Stimulated activated CD4-positive, alpha-beta T cell treated with anti-CD3 and anti-CD28 coated beads, Interleukin-1b, Interleukin-23, amount 100 ng/mL, for 4 hours (primary cell): ENCODE measurements at places on chromosomes 4 and X.

DNA sequence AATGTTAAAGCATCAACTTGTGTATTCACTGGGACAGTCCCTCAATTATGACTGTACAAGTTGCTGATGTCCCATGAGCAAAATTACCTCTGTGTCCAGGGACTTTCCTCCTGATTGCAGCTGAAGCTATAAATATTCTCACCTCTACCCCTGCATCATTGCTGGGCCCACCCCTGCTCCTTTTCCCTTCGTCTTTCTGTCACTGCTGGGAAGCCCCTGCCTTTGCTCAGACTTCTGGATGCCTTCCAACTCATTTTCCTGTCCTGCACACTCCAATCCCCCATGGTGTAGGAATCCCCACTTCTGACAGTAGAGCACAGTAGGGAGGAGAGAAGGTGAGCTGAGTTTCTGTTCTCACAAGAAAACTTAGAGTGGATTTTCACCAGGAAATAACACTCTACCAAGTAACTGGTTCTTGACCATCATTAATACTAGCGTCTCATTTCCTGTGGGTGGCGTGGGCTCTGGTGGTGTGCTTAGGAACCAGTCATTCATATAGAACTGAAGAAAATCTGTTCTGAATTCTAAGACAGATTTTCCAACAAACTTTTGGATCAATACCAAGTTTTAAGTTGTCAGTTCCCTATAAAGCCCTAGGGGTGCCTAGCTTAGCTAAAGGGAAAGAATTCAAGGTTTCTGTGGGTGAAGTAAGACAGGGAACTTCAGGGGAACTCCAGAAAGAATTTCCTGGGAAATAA lies 136.2 kb upstream of the MED14 start:
- DNase-seq: no peak

- DNase-seq: no peak
Measured at GRCh38 chr4:27248829-27249228, 388.2 kb downstream of the STIM2 start.

- no peak for DNase-seq
Measured at GRCh38 chr4:155780775-155781174, 22.0 kb downstream of the GUCY1B1 start.

DNA sequence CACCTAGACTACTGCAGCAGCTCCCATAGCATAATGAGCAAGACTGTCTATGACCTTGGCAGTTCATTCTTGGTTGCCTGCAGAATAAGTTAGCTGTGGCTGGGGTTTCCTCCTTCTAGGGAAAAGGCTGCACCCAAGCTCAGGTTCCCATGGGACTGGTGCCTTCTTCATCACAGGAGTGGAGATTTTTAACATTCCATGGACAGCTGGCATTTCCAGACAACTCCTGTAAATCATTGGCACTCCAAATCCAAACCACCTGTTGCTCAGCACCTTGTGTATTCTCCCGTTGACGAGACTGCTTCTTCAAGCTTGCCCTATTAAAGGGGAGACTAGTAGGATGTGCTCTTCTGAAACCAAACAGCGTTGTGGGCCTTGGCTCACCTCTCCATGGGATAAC lies 7.8 kb upstream of the NUP54 start:
- no peak for DNase-seq

DNA sequence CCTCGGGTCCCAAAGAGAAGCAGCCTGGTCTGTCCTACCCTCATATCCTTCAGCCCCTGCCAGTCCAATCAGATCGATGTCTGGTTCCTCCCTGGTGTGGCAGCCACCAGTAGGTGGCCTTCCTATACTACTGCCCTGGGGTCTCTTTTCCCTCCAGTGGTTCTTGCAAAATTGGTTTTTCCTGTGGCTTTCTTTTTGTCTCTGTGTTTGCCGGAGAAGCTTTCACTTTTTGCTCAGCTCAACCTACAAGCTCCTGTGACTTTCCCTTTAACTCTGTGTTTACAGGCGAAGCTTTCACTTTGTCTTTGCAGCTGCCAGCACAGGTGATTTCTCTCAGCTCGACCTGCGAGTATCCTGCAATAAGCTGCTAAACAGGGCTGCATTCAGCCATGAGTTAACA lies 46.8 kb downstream of the UGT2A3 start:
- no peak for DNase-seq

DNA sequence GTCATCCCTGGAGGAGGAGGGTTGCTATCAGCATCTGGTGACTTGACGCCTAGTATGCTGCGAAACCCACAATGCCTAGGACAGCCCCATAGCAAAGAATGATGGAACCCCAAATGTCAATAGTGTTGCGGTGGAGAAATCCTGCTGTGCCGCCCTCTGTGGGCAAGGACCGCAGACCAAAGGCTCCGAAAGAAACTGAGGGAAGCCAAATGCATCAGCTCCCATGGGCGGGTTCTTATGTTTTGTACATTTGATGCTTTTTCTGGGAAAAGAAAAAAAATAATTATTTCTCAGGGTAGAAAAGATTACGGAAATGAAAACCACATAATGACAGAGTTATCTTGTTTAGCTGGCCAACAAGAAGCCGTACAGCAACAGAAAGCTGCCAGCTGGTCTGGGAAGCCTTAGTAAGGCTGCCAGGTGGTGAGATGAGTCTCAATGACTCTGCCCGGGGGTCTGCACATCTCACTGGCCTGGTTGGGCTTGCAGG lies 95.0 kb upstream of the TBL1X start:
- DNase-seq: no peak

- DNase-seq: no peak
Measured at GRCh38 chr4:142040043-142040442, 403.7 kb downstream of the IL15 start.
